ENCODE measurements at places on chromosomes 3 and 15.

DNA sequence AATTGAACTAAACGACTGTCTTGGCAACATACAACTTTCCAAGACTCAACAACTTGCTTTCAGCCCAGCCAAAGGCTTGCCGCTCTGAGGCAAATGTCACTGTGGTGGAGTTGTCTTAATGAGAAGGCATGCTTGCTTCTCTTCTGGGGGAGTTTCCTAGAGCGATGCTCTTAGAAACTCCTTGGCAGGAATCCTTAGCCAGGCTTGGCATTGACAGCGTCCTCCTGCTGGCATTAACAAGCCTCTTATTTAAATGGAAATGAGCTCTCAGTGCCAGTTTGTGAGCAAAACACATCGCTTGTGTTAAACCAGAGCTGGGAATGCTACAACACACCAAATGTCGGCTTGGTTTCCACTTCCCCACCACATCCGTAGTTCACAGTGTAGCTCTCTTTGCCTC is 265.5 kb upstream of the TPRG1 start:
- DNase-seq: no peak

DNA sequence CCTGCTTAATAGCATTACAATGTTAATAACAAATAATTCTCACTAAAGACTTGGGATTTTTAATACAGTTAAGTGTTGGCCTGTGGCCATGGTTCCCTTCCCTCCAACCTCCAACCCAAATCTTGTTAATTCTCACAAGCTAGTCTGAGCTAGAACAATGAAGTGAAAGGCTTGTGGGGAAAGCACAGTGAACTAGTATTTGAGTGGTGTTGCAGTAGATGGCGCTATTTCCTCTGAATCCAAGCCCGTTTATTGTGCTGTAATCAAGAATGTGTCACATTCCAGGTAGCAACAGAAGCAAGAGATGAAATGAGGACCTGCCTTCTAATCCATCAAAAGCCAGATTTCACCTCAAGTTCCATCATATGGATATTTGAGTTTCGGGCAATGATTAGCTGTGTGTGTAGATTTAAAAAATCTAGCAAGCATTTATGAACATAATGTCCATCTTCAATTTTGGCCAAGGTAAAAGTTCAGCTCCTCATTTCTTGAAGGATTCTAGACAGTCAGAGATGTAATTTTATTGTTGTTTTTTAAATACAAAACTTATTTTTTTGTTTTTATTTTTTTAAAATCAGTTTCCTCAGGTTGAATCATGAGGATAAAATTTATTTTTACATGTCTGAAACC is 160.7 kb downstream of the SQOR start:
- DNase-seq: no peak

GRCh38 chr15:61057830-61058529 is 171.1 kb downstream of the RORA start:
- DNase-seq: no peak

GRCh38 chr3:34229876-34230275 is 431.4 kb downstream of the PDCD6IP start:
- DNase-seq: no peak

GRCh38 chr3:47536221-47536891 is 22.8 kb upstream of the ELP6 start:
- DNase-seq: no peak

- no peak for DNase-seq
Observed at GRCh38 chr15:80194914-80195313, 42.1 kb downstream of the FAH start.

Measured in CD4-positive, alpha-beta T cell treated with Interleukin-1 beta for 1 hour (primary cell).